ENCODE measurements at places on chromosomes 4 and X.

DNA sequence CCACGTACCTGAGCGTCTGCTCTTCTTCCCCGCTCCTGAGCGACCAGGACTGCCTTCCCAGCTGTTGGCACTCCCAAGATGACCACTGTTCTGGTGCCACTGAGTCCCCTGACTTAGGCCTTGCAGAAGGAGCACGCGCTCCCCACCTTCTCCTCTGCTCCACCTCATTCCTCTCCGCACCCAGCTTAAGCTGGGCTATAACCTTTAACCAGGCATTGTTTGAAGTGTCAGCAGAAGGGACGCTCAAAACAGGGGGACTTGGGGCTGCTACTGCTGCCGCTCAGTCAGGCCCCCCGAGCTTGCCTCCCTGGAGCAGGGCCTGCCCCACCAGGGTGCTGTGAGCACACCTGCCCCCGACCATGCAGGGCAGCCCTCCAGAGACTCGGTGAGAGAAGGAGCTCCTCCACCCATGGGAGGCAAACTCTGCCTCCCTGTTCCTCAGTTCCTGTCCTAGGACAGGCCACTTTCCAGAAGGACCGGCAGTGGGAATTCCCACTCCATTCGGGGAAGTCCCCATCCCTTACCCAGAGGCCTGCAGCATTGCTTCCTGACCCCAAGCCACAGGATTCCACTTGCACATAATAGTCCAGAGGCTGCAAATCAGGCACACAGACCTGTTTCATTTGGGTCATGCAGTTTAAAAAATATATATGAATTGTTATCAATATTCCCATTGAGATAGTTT, 99.7 kb upstream of the ENPP6 start:
- no peak for DNase-seq

- no peak for DNase-seq
Measured at GRCh38 chr4:76969941-76970529, 20.5 kb downstream of the SEPTIN11 start.

- no peak for DNase-seq
Measured at GRCh38 chr4:6093671-6094070, 75.4 kb upstream of the C4orf50 start.

GRCh38 chrX:141405853-141406492, 163.7 kb upstream of the SPANXC start:
- no peak for DNase-seq

GRCh38 chrX:1111601-1112300, 100.7 kb downstream of the CRLF2 start:
- DNase-seq: no peak

DNA sequence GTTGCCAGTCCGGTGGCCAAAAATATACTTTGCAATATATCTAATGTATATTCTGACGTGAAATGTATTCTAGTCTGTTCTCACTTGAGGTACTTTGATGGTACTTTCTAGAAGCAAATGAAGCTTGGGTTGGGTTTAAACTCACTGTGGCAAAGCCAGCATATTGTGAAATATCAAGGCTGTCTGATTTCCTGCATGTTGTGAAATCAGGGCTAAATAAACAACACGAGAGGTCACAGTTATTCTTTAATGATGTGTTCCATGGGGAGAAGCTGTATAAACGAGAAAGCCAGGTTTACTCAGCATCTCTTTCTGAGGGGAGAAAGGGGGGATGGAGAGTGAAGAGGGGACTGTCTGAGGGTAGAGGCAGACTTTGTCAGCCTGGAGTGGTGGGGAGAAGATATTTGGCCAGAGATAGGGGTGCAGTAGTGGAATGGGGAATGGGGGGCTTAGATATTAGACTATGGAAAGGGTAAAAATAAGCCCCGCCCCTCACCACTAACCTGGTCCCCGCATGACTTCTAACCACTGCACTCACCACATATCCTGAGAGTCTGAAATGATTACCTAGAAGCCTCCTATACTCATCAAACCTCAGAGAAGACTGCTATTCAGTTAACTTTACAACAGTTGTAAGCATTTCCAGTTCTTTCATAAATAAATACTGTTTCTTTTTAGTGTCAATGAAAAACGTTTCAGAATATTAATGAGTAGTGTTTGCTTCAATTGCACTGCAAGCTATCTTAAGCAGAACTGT, 5.9 kb upstream of the SCARB2 start:
- no peak for DNase-seq

GRCh38 chr4:8762356-8762755, 109.3 kb downstream of the HMX1 start:
- no peak for DNase-seq

DNA sequence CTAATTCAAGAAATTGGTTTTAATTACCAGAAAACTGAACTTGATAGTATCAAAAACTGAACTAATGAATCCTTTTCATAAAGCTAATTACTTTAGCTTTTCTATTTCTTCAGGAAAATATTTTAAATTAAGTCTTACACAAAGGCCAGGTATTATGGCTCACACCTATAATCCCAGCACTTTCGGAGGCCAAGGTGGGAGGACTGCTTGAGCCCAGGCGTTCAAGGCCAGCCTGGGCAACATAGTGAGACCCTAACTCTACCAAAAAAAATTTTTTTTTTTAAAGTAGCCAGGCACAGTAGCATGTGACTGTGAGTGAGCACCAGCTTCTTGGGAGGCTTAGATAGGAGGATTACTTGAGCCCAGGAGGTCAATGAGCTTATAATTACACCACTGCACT, 19.1 kb downstream of the CNOT6L start:
- no peak for DNase-seq

DNA sequence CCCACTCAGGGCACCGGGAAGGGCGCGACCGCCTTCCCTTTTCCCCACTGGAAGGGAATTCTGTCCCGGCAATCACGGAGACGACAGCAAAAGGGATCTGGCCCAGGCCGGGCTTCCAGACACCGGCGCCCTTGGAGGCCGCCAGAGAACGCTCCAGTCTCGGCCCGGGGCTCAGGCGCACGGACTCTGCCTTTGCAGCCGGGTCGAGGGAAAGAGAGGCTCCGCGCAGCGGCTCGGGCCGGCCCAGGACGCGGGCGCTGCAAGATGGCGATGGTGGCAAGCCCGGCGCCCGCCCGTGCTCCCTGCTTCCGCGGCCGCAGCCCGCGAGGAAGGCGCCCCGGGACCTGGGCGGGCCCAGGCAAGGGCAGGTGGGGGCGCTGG, 1.1 kb downstream of the CTBP1 start:
- DNase-seq: no peak

DNA sequence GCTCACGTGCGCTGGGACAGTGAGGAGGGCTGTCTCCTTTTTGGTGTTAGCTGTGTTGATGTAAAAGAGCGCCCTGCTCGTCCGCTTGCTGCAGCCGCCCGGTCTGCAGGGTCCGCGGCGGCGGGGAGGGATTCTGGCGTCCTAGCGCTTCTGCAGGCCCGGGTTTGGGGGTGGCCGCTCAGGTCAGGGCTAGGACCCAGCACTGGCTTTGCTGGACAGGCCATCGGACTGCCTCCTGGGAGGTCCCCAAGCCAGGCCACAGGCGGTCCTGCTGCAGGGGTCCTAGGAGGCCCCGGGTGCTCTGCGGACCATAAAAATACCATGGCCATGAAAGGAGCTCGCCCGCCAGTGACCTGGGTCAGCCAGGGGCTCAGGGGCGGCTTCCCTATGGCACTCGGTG, 308.7 kb downstream of the DCTD start:
- no peak for DNase-seq

DNA sequence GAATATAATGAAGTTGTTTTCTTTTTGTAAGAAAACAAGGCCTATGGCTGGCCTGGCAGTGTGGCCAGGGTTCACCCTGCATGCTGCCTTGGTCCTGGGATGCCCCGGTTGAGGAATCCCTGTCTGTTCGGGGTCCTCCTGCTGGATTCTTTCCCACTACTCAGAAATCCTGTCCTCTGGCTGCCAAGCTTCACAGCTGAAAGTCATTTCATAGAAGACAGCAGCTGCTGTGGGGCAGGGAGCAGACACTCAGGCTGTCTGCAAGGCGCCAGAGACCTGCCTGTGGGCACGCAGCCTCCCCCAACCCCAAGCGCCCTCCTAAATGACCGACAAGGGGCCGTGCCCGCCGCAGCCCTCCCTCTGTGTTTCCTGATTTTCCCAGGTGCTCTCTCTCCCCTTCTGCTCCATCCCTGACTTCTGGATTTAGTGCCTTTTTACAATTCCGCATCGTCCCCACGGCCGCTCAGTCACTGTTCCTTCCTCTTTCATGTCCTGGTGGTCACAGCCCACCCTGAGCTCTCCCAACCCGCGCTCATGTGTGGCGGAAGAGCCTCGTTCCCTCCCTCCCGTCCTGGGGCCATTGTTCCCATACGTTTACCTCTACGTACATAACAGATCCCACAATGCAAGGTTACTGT, 27.5 kb downstream of the ZFYVE28 start:
- no peak for DNase-seq

DNA sequence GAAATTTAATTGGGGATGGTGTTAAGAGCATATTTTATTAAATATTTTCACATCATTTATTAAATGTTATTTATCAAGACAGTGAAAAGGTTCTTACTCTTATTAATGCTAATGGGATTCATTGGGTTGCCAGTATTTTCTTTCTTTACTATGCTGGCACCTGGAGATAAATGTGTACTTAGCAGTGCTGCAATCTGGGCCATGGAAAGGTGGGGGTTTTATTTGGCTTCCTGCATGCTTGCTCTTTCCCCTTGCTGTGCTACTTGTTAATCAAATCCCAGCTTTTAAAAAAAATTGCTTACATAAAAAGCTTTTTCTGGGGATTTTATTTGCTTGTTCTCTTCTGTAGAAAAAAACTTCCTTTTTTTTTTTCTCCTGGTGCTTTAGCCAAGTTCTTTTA, 48.3 kb downstream of the ZAR1 start:
- DNase-seq: peak; percentile 68

- no peak for DNase-seq
Measured at GRCh38 chr4:30718021-30718542, 2.1 kb upstream of the PCDH7 start.

DNA sequence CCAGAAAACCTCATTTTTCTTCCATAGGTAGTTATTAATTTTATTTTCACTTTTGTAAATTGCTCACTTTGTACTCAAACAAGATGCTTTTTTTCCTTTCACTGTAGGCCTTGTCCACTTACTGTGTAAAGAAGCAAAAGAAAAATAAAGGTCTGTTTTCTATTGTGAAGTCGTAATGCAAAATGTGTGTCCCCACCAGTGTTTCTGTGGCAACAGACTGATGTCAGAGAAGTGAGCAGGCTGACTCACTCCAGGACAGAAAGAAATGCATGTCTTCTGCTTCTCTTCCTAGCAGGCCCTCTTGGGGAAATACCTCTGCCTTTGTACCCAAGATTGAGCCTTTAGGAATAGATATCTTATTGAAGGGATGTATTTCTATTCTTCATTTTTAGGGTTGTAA, 30.3 kb downstream of the INPP4B start:
- no peak for DNase-seq

DNA sequence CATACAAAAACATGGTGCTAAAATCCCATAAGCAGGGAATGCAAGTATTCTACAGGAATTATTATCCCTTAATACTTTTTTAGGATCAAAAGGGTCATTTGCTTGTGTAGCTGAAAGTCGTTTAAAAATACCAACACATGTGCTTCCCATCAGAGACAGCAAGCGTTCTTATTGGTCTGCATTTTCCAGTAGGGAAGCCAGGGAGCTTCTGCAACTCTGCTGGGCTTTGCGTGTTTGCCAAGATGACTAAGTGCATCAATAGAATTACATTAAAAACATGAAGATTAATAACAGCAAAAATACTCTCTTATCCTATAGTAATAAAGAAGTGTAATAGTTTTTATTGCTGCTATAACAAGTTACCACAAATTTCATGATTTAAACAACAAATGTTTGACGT, 111.2 kb downstream of the QDPR start:
- no peak for DNase-seq
